ENCODE measurements at places on chromosomes 12 and 14.

GRCh38 chr14:104429291-104429861 lies 150.2 kb upstream of the C14orf180 start:
- no peak for DNase-seq

DNA sequence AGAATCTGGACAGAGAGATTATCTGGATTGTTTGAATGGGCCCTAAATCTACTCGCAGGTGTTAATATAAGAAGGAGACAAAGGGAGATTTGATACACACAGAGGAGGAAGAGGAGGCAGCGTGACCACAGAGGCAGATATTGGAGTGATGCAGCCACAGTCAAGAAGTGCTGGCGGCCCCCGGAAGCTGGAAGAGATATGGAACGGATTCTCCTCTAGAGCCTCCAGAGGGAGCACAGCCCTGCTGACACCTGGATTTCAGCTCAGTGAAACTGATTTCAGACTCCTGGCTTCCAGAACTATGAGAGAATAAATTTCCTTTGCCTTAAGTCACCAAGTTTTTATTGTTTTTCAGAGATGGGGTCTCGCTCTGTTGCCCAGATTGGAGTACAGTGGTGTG lies 9.2 kb upstream of the TC2N start:
- no peak for DNase-seq

DNA sequence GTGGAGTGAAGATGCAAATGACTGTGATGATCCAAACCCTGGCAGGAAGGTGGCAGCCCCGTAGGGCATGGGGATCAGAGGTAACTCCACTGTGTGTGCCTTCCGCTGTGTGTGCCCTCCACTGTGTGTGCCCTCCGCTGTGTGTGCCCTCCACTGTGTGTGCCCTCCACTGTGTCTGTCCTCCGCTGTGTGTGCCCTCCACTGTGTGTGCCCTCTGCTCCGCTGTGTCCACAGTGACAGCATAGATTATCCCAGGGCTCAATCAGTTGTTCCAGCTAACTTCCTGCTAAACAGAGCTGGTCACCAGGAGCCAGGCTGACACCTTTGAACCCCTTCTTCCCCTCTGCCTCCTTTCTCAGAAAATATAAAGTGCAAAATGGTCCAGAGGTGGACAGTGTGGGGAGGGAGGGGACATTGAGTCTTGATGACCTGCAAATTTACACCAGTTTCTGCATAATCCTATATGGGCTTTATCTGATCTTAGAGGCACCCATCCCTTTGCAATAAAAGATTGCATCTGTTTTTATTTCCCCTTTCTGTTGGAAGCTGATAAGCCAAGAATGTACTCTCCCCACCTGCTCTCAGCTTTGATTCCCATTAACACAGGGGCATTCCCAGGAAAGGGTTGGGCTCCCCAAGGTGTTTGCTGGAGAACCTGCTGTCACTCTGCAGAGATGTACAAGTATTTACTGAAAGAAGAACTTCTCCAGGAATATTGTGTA lies 21.6 kb upstream of the HNF1A start:
- no peak for DNase-seq

GRCh38 chr14:53709381-53709780 lies 247.2 kb downstream of the BMP4 start:
- DNase-seq: no peak

DNA sequence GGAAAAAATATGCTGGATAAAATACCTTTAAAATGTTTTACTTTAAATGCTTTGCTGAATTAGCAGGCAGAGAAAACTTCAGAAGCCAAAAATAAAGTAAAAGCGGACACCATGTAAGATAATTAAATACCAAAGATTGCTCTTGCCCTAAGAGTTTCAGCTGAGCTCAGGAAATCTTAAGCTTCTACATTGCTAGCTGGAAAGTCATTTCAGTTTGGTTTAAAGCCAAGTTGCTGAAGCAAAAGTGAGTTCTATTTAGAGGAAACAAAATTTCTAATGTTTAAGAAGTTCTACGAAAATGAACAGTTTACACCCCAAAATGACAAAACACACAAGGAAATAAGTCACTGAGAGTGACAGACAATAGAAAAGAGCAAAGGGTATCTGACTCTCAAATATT lies 310.0 kb downstream of the ADAMTS20 start:
- DNase-seq: no peak

GRCh38 chr12:2557597-2557996 lies 237.2 kb upstream of the FKBP4 start:
- no peak for DNase-seq

DNA sequence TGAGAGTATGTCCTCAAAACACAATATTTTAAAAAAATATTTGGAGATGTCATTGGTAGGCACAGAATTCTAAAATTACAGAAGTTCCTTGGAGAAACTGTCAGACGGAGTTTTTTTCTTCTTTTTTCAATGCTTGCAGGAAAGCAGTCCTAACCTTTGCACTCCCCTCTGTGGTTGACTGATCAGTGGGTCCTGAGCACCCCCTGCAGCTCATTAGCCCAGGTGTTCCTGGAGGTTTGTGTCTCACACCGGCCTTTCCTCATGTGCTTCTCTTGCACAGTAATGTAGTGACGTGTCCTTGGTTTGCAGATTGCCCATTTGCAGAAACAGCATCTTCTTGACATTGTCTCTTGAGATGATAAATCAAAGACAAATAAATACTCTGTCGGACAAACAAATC lies 513.0 kb downstream of the TMEM121 start:
- peak; percentile 37 for DNase-seq

DNA sequence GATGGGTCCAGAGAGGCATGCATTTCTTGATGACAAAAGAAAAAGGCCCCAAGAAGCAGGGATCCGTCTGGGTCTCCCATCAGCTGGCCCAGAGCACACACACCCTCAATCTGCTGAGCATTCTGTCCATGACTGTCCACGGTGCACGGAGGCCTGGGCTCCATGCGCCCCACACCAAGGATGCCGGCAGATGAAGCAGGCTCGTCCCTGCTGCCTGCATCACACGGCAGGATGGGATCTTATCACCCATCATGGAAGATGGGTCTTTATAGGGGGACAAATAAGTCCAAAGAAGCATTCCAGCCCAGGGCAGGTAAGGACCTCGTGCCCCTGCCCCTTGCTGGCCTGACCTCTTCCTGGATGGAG lies 59.7 kb downstream of the PRIMA1 start:
- DNase-seq: no peak

GRCh38 chr12:98719515-98720504 lies 74.7 kb downstream of the APAF1 start:
- DNase-seq: no peak

DNA sequence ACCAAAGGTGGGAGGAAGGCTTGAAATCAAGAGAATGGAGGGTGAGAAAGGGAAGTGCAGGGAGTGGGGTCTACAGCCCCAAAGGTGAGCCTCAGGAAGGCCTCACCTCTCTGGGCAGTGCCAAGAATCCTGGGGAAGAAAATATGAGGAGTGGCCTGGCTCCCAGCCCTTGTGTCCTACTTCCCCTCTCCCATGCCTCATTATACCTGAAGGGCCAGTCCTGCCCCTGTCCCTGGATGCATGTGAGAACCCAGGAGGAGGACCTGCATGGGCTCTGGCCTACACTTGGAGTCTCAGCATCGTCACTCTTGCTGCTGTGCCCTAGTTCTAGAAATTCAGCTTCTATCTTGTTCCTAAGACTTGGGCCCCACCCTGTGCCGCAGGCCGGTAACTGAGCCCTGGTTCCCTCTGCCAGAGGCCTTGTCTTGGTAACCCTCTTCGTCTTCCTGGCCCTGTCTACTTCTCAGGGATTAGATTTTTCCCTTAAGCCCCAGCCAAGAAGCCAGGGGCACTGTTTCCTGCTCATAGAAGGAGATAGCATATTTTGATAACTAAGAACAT lies 10.9 kb upstream of the MYH7 start:
- DNase-seq: no peak

DNA sequence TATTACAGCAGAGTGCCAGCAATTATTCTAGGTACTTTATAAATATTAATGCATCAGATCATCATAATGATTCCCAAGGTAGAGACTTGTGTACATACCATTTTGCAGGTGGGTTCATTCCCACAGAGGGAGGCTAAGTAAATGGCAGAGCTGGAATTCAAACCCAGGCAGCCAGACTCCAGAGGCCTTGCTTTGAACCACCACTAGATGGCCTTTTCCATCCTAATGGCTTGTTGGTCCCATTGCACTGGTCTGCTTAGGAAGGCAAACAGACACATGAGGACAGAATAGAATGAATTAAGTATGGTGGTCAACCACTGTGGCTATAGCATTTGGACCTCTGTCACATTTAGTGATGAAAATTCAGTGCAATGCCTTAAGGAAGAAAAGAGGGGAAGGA lies 158.7 kb downstream of the METTL25 start:
- DNase-seq: peak; percentile 4

DNA sequence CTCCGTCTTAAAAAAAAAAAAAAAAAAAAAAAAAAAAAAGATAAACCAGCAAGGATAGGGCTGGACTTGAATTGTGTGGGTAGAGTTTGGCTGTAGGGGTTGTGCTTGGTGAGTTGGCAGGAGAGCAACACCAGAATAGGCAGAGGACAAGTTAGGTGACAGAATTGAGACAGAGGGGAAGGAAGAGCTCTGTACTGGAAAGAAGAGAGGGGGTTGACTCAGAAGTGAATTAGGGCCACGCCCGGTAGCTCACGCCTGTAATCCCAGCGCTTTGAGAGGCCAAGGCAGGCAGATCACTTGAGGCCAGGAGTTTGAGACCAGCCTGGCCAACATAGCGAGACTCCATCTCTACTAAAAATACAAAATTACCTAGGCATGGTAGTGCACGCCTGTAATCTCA lies 6.1 kb upstream of the TMEM30B start:
- DNase-seq: no peak

GRCh38 chr14:61126603-61127498 lies 145.8 kb downstream of the SLC38A6 start:
- no peak for DNase-seq

- peak; percentile 34 for DNase-seq
Measured at GRCh38 chr12:120662879-120663278, 22.5 kb downstream of the CABP1 start.

GRCh38 chr12:54661048-54661447 lies 12.9 kb upstream of the DCD start:
- no peak for DNase-seq

DNA sequence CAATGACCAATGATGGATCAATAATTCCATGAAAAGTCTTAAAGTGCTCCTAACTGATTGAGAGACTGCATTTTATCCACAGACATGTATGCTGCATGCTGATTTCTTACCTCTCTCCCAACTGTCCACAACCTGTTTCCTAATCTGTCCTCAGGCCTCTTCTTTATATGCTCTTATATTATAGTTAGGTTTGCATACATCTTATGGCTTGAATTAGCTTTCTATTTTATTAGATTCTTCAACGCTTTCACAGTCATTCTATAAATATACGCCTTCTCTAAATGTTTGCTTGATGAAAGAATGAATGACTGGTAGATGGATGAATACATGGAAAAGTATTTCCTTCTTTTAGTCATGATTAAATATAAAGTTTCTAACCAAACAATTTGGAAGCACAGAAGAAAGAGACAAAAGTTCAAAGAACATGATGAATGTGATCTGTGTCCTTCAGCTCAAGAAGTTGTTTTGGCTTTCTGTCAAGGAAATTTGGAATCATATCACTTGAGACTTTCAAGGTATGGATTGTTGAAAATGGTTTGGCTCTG lies 91.8 kb upstream of the NPAS3 start:
- no peak for DNase-seq

- peak; percentile 85 for DNase-seq
Measured at GRCh38 chr12:54300732-54301427, at the start of gene NFE2. Gene NFE2 (minus strand): TSS chr12:54301015. CDS start chr12:54295248, 5,767 bp downstream.

GRCh38 chr14:89540830-89541470 lies 123.9 kb upstream of the FOXN3 start:
- DNase-seq: no peak

DNA sequence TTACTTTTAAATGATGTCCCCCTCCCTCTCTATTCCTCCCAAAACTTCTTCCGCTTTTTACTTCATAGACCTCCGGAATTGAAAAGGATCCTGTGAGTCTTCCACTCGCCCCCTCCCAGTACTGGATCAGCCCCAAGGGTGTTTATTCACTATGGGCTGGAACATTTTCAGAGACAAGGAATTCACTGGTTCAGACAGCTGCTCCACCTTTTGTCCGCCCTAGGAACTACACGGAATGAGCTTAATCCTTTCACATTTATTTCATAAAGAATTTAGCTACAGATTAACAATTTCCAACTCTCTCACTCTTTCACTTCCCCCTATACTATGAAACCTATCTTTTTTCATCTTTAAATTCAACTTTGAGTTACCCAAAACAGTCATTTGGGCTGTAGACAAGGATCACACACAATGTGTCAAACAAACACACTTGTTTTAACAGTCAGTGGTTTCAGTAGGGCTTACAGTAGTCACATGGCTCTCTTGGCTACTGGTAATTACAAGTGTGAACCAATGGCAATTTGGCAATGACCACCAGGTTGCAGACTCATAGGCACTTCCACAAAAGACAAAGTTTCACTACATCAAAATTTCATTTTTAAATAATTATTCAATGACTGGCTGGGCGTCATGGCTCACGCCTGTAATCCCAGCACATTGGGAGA lies 20.6 kb downstream of the CNIH1 start:
- no peak for DNase-seq

DNA sequence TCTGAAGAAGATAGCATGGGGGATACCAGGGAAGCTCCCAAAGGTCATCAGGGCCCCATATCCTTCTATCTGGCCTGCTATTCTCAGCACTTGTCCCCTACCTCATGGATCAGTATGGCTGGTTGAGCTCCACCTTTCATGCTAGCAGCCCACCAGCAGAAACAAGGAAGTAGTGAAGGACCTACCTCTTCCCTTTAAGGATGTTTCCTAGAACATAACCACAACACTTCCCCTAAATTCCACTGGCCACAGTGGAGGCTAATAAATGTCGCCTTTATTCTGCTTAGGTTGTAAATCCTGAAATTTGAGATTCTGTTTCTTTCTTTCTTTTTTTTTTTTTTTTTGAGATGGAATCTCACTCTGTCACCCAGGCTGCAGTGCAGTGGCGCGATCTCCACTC lies 128.6 kb upstream of the PARP11 start:
- DNase-seq: no peak

- no peak for DNase-seq
Measured at GRCh38 chr12:32366714-32367113, 32.6 kb upstream of the FGD4 start.
